ENCODE measurements at places on chromosomes 5 and 9.

DNA sequence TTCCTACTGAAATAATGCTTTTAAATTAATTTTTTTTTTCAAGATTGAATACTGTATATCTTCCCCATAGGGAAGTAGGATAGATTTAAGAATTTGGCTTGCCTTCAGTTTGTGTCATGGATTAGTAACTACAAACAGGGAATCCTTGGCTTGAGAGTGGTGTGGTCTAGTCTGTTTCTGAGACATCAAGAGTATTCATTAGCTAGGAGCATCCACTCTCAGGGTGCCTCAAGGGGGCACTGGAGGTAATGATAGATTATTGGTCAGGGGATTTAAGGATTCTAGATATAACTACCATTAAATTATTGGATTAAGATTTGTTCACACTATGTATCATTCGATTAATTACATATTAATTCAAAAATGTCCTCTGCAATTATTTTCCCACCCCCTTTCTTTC is 91.8 kb upstream of the TXNDC8 start:
- DNase-seq, result no peak

GRCh38 chr5:75463726-75464125 is 47.7 kb downstream of the CERT1 start:
- no peak for DNase-seq

DNA sequence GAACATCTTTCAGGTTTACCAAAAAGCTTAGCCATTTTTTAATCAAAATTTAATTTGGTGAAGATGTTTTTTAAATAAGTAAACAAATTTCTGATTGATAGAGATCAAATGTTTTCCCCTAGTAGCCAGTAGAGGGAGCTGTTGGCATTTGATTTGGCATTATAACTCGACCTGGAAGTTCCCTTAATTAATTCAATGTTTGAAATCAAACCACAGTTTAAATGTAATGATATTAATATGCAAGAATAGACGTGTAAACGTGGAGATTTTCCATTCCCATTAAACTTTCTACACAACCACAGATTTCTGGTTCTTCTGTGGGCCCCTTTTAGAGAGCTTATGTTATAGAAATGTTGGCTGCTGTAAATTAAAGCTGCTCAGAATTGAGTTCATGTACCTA is 148.1 kb upstream of the MPDZ start:
- no peak for DNase-seq

GRCh38 chr5:41636605-41637004 is 126.2 kb upstream of the PLCXD3 start:
- no peak for DNase-seq

DNA sequence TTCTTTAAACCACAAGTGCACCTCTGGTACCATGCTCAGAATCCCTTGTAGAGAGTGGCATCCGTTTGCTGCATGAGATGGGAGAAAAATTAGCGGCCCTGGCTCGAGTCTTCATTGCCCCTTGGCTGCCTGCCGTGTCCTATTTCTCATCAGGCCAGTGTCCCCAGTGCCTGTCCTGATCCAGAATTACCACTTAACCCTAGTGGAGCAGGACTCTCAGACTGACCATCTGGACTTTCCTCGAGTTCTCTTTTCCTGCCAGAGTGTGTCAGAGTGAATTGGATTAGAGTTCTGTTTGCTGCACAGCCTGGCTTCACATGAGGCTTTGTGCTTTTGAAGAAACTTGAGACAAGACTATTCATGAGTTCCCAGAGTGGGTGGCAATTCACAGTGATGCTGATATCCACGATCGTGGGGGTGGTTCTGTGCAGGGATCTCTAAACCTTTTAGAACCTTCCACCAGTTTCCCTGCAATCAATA is 92.6 kb downstream of the C9orf152 start:
- peak; percentile 9 for DNase-seq

GRCh38 chr5:14190194-14191164 is 47.3 kb downstream of the TRIO start:
- peak; percentile 22 for DNase-seq

DNA sequence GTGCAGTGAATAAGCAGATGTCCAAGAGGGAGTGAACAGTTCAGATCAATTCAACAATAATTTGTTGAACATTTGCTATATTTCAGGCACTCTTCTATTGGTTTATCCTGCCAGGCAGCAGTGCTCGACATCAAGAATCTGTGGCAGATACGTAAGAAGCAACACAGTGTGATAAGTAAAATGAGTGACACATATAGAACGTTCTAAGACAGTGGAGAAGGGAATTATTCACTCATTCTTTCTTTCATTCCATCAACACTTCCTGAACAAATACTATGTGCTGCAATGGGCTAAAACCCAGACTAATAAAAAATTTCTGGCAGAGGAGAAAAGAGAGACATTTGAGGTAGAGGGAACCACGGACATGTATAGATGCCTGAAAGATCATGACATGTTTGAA is 89.9 kb upstream of the GLIS3 start:
- DNase-seq, result no peak

GRCh38 chr5:91499943-91500531 is 116.9 kb upstream of the ARRDC3 start:
- DNase-seq, result no peak

DNA sequence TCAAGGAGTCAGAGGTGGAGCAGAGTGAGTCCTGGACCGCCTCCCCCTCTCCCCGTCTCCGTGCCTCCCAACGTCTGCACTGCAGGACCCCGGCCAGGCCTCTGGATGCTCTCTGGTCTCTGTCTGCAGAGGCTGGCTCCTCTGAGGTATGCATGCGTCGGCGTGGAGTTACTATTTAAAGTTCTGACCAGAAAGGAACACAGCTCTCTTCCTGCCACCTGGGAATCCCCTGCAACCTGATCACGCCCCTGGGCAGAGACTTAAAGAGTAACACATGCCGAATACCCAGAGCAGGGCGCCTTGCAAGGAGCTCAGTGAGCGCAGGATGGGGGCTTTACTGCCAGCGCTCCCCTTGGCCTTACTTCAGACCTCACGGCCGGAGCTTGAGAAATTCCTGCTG is 16.0 kb downstream of the ANXA6 start:
- DNase-seq, result no peak

DNA sequence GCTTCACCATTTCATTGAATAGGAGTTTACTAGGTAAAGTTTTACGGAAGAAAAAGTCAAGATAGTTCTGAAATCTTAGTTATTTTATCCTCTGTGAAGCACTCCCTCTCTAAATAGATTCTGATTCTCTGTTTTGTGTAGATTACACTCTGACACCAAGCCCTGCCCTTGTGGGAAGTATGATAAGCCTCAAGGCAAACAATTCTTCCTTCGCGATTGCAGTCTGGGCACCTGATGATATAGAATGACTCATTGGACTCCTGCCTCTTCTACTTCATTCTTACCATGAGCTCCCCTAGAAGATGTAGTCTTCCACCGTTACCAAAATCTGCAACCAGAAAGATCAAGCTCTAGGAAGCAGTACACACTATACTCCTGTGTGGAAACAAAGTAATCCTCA is 626.9 kb upstream of the PTGER4 start:
- no peak for DNase-seq

DNA sequence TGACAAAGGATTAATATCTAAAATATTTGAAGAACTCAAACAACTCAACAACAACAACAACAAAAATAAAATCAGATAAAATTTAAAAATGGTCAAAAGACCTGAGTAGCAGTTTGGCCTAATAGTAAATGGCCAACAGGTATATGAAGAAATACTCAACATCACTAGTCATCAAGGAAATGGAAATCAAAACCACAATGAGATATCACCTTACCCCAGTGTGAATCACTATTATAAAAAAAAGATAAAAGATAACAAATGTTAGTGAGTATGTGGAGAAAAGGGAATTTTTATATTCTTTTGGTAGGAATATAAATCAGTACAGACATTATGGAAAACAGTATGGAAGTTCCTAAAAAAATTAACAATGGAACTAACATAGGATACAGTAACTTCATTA is 247.9 kb upstream of the TRPC7 start:
- DNase-seq, result no peak

DNA sequence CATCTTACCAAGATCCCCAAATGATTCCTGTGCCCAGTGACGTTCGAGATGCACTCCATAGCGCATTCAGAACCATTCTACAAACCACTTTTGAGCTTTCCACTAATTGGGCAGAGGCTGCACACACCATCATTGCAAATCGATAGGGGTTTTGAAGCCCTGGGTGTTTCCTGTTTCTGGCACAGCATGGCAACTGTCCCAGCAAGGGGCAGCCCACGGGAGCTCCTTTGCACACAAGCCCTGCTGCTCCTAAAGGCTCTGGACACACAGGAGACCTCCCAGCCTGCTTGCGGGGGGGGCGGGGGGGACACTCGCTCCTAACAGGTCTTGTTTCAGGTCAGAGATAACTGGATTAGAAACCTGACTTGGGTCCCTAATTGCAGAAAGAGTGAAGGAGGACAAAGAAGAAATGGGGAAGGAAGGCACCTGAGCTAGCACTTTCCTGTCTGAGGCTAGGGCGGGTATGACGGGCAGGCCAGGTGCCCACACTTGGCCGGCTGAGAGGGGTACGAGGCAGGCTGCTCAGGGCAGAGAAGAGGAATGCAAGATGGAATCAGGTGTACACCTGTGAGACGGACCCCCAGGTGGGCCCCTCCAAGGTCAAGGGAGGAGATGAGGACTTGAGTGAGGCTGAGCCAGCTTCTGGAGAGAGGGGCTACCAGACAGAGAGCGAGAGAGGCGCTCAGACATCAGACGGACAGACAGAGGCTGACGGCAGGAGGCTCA is 820 bp downstream of the FBP1 start:
- no peak for DNase-seq

DNA sequence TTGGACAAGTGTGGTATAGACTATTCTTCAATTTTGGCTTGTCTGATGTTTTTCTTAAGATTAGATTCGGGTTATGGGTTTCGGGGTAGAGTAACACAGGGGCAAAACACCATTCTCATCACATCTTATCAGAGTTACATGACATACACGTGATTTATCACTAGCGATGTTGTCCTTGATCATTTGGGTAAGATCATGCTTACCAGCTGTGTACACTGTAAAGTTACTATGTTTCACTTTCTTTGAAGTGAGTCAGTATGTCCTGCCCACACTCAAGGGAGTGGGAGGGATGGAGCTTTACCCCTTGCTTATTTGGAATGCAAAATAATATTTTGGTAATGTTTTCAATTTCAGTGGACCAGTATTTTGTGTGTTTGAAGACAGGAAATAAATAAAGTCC is 101.8 kb upstream of the TAF11L2 start:
- DNase-seq, result no peak
